ENCODE measurements at places on chromosomes 11 and 22.

GRCh38 chr11:111777094-111778046 lies 11.2 kb upstream of the PPP2R1B start:
- DNase-seq = no peak

GRCh38 chr11:105789579-105790420 lies 179.9 kb downstream of the GRIA4 start:
- DNase-seq = no peak

DNA sequence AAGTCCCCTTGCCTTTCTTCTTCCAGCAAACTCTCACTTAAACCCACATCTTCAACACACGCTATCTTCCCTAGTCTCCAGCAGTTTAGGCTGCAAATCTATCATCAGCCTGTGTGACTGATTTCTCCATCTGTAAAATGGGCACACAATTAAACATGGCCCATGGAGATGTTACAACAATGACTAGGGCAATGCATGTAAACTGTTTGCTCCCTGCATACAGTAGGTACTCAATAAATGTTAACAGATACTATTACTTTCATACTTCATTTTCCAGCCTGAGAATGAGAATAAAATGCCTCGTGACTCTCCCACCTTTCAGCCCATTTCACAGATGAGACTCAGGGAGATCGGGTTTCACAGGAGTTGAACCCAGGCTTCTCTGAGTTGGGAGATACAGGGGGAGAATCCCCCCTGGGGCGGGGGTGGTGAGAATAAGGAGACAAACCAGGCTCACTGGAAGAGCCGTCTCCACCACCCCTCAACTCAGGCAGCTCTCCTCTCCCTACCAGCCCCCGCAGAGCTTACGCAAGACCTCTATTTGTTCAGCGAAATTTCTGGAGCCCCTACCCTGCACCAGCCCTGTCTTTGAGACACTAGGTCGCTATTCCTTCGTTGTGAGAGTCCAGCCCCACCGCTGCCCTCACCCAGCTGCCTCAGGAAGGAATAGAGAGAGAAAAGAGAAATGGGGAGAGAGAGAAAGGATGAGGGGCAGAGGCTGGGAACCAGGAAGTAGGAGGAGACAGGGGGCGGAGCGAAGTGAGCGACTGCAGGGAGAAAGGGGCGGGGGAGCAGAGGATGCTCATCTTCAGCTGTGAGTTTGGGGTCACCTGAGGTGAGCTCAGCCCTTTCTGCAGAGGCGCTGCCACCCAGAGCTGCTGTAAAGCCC lies 42.1 kb upstream of the KLHL35 start:
- DNase-seq = no peak

DNA sequence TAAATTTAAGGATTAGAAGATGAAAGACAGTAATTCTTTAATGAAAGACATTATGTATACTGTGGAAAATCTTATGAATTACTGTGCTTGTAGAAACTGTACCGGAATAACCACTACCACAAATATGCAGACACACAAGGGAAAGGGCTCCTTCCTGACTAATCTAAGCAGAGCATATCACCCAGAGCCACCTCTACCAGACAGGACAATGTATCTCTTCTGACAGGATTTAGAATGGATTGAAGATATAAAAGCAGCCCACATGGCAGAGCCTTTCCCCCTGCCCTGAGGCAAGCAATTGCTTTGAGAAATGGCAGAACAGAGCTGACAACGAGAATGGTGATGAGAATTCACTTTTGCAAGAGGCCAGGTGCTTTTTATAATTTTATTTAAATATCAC lies 144.1 kb downstream of the NOX4 start:
- DNase-seq = no peak

DNA sequence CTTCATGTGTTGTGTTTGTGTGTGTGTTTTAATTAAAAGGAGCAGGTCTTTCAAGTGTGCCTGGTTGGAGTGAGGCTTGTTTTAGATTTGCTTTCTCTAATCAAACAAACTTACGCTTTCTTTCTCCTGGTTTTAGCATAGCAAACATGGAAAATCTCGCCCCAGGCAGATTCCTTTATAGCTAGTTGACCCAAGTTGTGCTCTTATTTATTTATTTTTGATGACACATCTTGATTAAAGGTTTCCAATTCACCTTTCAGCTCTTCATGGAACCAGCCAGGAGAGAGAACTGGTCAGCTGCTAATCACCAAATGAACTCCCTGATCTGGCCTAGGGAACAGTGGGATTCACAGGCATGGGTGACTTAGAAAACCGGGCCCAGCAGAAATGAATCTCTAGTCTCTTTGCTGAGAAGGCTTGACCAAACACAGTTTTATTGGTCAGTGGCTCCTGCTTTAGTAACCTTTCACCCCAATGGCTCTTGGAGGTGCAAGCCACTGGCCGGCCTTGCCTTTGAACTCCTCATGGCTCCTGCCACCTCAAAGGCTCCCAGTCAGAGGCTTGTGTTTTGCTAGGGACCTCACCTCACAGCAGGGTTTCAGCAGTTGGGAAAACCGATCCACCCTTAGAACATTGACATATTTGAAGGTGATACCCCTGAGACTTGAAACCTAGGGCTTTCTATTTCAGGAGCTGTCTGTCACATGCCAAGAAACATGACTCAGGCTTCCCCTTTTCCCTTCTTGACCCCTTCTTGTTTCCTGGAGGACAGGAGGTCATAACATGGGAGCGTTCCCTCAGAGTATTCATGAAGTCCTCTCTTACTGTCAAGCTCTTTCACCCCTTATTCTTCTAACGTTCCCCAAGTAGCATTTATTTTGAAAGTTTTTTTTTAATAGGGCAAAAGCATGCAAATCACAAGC lies 48.8 kb downstream of the EXT2 start:
- no peak for DNase-seq

DNA sequence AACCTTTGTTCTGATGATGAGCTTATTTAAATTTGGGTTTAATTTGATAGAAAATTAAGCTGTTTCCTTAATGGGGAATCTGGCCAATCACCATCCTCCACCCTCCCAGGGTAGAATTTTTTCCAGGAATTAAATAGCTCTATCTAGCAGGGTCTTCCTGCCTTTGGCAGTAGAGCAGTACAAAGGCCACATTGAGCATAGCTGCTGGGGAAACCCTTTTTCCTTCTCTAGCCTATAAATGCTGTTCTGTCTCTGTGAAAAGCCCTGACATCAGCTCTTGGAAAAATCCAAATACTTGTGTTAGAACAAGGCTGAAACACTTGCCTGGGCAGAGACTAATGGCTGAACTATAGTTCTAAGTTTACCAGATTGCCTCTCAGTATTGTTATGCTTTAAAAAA lies 55.1 kb downstream of the ARHGEF12 start:
- DNase-seq = no peak

DNA sequence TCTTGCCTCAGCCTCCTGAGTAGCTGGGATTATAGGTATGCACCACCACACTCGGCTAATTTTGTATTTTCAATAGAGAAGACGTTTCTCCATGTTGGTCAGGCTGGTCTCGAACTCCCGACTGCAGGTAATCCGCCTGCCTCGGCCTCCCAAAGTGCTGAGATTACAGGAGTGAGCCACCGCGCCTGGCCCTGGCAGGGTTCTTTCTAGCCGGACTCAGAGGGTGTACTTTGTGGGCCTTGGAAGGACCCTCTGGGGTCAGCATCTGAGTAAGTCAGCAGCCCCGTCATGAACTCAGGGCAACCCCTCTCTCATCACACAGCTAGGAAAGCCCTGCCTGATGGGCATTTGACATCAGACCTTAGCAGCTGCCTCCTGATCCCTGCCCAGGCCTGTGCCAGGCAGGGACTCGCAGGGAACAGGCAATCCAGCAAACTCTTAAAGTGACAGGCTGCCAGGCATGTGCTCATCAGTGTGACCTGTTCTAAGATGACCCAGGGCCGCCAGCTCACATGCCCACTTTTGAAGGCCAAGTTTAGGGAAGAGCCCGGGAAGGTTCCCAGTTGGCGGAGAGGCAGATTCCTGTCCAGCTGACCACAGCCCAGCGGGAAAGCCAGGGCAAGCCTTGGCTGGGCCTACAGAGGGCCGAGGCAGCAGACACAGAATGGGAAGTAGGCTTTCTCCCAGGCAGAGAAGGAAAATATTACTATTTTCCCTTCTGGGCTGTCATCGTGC lies 92.9 kb downstream of the MORC2 start:
- no peak for DNase-seq

All from cortex of kidney (tissue), 1 donor.